ENCODE measurements at places on chromosomes 6 and 20.

DNA sequence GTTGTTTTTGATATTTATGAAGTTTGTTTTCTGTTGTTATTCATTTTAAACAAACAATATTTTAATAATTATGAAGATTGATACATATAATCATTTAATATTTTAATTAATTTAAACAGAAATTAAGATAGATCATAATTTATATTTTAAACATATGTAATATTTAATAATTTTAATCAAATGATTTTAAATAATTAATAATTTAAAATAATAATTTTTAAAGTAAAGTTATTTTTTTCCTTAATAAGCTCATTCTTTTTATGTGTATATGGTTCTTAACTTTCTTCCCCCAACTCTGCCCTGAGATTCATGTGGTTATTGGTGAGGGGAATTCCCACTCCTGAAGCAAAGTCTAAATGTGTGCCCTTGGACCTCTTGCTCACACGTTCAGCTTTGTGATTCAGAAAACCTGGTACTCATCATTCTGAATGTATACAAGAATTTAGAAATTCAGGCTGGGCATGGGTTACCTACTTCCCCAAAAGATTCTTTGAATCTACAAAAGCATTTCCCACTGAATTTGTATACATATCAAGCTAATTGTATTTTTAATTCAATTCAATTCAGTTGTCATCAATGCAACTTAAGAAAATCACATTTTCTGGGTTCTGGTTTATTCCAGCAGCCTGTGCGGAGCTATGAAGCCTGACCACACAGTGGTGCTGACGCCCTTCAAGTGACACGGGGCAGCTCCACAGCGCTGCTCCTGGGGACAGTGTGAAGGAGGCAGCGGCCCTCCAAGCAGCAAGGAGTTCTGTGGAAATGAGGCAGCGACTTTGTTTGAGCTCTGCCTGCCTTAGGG is 168.9 kb upstream of the UST start:
- DNase-seq, result peak; percentile 92

- DNase-seq, result no peak
Measured at GRCh38 chr20:16028923-16029322, 544.3 kb downstream of the KIF16B start.

GRCh38 chr20:8540466-8540865 is 408.4 kb downstream of the PLCB1 start:
- no peak for DNase-seq

GRCh38 chr6:108446629-108447150 is 114.0 kb upstream of the FOXO3 start:
- no peak for DNase-seq

GRCh38 chr6:158831571-158831970 is 12.4 kb upstream of the EZR start:
- DNase-seq, result no peak

GRCh38 chr20:59030911-59031563 is 1.1 kb downstream of the ATP5F1E start:
- no peak for DNase-seq

GRCh38 chr6:3882431-3882830 is 33.3 kb downstream of the FAM50B start:
- DNase-seq, result no peak

- no peak for DNase-seq
Measured at GRCh38 chr6:50543666-50544065, 169.7 kb upstream of the TFAP2D start.

DNA sequence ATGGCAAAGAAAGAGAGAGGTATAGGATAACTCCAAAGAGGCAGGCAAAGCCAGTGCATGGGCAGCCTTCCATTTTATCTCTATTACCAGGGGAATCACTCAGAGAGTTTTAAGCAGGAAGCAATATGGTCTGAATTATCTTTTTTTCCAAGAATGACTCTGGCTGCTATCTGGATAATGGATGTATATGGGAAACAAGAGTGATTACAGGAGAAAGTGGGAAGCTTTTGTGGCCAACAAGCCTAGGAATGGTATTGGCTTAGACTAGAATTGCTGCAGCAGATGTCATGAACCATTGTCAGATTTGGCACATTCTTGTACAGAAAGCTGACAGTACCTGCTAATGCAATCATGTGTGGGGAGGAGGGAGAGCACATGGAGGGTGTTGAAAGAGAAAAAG is 73.0 kb upstream of the BTBD3 start:
- no peak for DNase-seq

DNA sequence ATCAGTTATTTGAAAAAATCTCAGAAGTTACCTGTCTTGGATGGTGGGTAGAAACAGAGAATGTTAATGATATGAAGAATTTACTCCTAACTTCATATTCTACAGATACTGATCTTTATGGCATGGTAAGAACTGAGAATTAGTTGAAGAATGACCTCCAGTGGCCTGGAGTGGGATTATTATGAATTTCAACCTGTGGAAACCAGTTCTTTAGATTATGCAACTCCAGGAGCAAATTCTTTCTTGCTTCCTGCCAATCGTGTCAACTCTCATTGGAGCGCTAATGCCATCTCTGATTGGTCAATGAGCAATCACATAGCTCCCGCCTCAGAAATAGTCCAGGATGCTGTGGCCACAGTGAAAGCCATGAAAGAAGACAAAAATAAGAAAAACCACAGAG is 40.6 kb downstream of the LYRM2 start:
- peak; percentile 48 for DNase-seq

GRCh38 chr6:81996414-81996813 is 243.9 kb upstream of the TENT5A start:
- DNase-seq, result peak; percentile 58

DNA sequence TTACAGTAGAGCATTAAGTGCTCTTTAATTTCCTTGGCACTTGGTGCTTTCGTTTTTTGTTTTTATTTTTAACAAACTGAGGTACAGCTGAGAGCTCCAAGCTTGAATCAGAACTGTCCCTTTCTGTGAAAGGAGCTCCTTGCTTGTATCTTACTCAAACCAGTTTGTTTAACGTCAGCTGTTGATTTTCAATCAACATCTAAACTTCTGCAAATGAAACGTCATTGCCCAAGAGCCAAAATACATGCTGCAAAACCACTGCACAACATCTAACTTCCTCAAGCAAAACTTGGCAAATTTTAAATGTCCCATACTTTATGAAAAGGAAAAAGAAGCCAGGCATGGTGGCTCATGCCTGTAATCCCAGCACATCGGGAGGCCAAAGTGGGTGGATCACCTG is 15.2 kb downstream of the VNN2 start:
- DNase-seq, result no peak

DNA sequence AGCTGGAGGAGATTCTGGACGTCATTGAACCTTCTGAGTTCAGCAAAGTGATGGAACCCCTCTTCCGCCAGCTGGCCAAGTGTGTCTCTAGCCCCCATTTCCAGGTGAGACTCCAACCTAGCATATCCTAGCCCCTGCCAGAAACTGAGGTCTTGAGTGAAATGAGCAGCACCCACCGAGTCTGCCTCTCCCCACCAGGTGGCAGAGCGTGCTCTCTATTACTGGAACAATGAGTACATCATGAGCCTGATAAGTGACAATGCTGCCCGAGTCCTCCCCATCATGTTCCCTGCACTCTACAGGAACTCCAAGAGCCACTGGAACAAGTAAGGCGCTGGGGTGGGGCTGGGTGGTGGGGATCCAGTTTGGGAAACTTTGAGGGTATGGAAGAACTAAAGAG is 4.6 kb downstream of the MEA1 start:
- peak; percentile 41 for DNase-seq

DNA sequence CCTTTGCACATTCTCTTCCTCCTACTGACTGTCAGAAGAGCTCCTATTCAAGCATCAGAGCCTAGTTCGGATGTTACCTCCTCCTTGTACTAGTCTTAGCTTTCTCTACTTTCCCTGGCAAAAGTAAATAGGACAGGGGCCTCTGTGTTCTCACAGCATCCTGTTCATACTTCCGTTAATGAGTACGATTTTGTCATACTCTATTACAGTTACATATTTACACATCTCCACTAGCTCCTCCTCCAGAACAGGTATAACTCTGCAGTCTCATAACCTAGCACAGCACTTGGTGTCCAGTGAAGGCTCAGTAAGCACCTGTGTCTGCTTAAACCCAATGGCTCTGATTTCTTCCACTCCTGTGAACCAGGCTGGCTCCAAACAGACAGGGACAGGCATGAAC is 7.0 kb downstream of the ELMO2 start:
- no peak for DNase-seq

DNA sequence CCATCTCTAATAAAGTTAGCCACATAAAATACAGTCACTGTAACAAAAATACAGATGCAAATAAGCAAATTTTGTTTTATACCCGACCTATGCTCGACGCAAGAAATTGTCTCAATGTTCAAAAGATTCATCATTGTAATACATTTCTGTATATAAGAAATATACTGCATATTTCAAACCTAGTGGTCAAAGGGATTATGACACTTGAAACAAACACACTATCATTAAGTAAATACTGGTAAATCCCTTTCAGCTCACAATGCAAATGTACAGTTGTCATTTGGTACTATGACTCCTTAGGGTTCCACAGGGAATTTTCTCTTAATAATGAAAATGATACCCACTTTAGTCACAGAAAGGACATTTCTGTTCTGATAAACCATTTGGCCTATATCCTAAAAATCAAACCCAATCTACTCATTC is 2.2 kb downstream of the HIVEP2 start:
- DNase-seq, result peak; percentile 79

- DNase-seq, result no peak
Measured at GRCh38 chr6:33990061-33990541, 155.8 kb downstream of the GRM4 start.

GRCh38 chr6:151359486-151359885 is 31.9 kb downstream of the ZBTB2 start:
- no peak for DNase-seq

- DNase-seq, result peak; percentile 34
Measured at GRCh38 chr6:144939921-144940320, 654.8 kb downstream of the UTRN start.

GRCh38 chr20:4227085-4227821 is 211.9 kb upstream of the RNF24 start:
- peak; percentile 58 for DNase-seq

DNA sequence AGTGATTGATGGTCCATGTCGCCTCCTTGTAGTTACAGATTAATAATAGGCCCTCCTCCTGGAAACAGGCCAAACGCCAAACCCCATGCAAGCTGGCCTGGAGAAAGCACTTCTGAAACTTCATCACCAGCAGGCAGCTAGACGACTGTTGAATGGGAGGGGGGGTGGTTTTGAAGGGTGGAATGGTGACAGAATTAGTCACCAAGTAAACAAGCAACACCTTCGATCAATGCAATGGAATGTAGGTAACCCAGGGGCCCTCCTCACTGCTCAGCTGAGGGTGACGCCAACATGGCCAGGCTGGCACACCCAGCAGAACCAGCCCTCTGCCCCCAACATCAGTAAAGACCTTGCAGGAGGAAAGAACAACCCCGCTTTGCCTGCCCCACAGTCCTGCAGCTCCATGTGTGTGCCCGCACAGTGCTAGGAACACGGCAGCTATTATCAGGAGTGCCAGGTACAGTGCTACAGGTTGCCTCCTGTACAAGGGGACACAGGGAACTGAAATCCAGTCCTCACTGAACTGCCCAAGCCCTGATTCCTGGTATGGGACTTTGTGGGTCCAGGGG is 2.7 kb downstream of the BCAS1 start:
- DNase-seq, result no peak

GRCh38 chr6:7594579-7595125 is 4.7 kb downstream of the SNRNP48 start:
- DNase-seq, result no peak

GRCh38 chr6:1820165-1820564 is 210.4 kb downstream of the FOXC1 start:
- DNase-seq, result peak; percentile 76

DNA sequence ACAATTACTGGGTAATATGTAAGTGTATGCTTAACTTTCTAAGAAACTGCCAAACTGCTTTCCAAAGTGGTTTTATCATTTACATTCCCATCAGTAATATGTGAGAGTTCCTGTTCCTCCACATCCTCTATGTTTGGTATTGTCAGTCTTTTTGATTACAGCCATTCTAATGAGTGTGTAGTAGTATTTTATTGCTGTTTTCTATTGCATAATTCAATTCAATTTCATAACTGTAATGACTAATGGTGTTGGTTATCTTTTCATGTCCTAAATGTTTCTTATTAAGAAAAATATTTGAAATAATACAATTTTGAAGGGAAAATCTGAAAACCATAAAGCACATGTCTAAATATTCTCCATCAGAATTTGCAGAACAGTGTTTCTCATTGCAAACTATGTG is 119.3 kb downstream of the MAP3K7 start:
- DNase-seq, result no peak

DNA sequence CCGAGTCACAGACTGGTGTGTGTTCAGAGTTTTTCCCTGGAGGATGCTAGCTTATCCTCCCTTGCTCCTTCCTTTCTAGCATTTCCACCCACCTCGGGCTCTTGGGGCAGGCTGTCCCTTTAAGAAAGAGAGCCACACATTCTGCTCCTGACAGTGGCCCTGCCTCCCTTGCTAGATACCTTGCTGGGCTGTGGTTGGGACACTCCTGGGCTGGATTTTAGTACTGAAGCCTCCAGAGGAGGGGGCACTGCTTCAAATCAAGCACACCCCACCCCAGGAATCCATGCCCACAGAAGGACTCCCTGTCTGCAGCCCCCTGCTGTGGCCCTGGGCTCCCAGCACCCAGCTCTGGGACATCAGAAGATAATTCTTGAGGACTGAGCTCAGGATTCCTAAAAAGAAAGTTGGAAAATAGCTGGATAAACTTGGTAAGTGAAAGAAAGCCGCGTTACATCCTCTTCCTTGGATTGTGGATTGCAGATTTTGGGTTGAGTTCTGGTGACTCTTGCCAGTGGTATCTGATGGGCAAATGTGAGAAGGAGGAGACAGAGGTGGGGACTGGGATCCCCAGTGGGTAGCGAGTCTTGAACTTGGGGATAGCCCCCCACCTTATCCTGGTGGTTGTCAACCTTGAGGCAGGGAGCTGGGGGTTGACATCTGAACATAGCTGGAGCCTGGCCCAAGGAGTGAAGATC is 29.0 kb downstream of the DAAM2 start:
- no peak for DNase-seq

DNA sequence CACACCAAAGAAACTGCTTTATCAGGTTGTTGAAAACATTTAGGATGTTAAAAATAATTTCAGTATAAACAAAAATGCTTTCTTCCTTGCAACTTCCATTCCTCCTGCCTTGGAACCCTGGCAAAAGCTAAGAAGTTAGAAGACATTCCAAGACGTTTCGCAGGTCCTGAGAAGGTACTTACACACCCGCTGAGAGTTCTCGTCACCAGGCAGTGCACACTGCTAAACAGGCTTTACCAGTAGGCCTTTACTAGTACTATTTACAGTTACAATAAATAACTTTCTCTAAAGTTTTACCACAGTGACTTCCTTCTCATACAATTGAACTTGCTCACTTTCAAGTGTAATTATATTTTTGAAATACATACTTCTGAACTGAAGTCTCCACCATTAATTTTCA is 81.4 kb upstream of the RPS6KA2 start:
- no peak for DNase-seq

GRCh38 chr6:157798851-157799250 is 24.2 kb upstream of the SNX9 start:
- no peak for DNase-seq

DNA sequence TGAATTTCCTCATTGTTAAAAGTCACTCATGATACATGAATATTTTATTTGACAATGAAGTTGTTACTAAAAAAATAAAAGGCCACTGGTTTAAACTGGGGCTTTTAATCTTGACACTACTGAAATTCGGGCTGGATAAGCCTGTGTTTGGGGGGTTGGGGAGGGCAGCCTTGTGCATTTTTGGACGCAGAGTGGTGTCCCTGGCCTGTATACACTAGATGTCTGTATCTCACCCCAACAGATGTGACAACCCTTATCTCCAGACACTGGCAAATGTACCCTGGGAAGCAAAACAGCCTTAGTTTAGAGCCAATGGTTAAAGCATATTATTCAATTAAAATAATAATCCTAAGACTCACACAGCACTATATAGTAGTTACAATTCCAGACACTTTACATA is 24.8 kb downstream of the MAN1A1 start:
- DNase-seq, result no peak
